ENCODE measurements at places on chromosomes 11 and 22. TPM values are rescaled to one million over a fixed set of nuclear protein-coding genes. Genes with fewer than 3 reads are reported as not detected.
A peak's percentile ranks its signal among the peaks of the same experiment; 100 is the strongest.

DNA sequence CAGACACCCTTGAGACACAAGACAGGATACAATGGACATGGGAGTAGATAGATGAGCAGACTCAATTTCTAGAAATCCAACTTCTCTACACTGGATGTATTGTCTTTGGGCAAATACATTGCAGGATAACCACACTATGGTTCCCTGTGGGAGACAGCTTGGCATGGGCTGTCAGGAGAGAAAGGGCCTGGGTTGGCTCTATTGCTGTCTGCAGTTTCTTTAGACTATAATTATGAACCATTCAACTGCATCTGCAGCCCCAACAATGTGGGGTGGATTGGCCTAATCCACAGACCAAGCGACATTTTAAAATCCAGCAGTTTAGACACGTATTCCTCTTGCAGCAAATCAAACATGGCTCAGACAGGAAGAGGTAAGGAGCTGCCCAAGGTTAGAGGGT lies 60.3 kb downstream of the ETS1 start:
- no peak overlapping the region for H3K4me3 ChIP-seq
- no peak overlapping the region for H3K27ac ChIP-seq
- H3K4me1 ChIP-seq = peaks cover 4% of the 10 kb centered on the region

- no peak for DNase-seq
- peaks cover 95% of the 10 kb centered on the region for H3K36me3 ChIP-seq
- no peak overlapping the region for H3K27ac ChIP-seq
- H3K4me3 ChIP-seq = no peak overlapping the region
- no peaks in the 10 kb centered on the region for H3K27me3 ChIP-seq
- peaks cover 12% of the 10 kb centered on the region for H3K4me1 ChIP-seq
These were observed 48.6 kb downstream of the ARFGAP3 start for GRCh38 chr22:42808521-42808920.

The SCGB1A1 gene
- not detected for total RNA-seq

DNA sequence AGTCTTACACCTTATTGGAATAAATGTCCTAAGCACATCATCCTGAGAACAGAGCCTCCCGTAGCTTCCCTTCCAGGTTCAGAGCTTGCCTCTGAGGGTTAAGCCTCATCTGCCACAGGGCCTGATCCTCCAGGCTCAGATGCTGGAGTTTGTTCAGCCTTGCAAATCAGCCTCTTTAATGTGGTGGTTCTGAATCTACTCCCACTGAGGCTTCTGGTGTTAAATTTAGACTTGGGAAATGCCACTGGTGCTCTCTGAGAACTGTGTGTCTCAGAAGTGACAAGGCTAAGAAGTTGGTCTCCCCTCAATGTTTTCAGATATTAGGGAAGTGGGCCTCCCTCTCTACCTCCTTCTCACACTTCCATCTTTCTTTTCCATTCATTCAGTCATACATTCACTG lies 68.7 kb downstream of the CCDC81 start:
- no peak overlapping the region for H3K4me3 ChIP-seq
- no peak for DNase-seq
- H3K27me3 ChIP-seq = no peaks in the 10 kb centered on the region
- H3K27ac ChIP-seq = peak overlapping the region; percentile 25

The TMEM191C gene
- total RNA-seq = 0.42 TPM

- no peak for DNase-seq
- H3K27me3 ChIP-seq = no peaks in the 10 kb centered on the region
- H3K4me1 ChIP-seq = no peaks in the 10 kb centered on the region
- H3K4me3 ChIP-seq = no peak overlapping the region
- H3K36me3 ChIP-seq = no peaks in the 10 kb centered on the region
These were observed 138.9 kb downstream of the SPON1 start for GRCh38 chr11:14101388-14101787.

The LUZP2 gene
- total RNA-seq = 0.16 TPM

The NXPE1 gene
- total RNA-seq = not detected

The PIH1D2 gene
- 2.1 TPM for total RNA-seq

- H3K27me3 ChIP-seq = peaks cover 4% of the 10 kb centered on the region
- DNase-seq = no peak
- H3K4me3 ChIP-seq = no peak overlapping the region
- H3K4me1 ChIP-seq = no peaks in the 10 kb centered on the region
- H3K27ac ChIP-seq = no peak overlapping the region
These were observed 7.2 kb downstream of the BPIFC start for GRCh38 chr22:32457031-32457430.

DNA sequence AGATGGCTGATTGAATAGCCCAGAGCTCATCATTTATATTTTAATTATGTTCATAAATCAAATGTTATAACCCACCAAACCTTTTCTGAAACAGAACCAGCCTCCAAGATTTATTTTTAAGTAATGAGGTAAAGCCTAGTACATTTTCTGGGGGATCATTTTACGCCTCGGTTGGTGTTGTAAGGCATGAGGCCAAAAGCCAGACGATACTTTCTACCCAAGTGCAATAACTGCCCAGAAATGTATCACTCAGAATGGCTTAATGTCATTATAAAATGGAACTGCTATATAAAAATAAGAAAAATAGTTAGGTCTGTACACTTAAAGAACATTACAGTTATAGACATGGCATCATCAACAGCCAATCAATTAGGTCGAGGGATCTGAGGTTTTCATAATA lies 283.3 kb downstream of the CADM1 start:
- no peaks in the 10 kb centered on the region for H3K27me3 ChIP-seq
- H3K4me3 ChIP-seq = no peak overlapping the region
- no peaks in the 10 kb centered on the region for H3K36me3 ChIP-seq
- no peak for DNase-seq

The CYTH4 gene
- total RNA-seq = 2.9 TPM

The CHRNA10 gene
- 0.80 TPM for total RNA-seq

The MS4A6E gene
- total RNA-seq = not detected

- H3K4me3 ChIP-seq = no peak overlapping the region
- DNase-seq = no peak
- H3K27me3 ChIP-seq = no peaks in the 10 kb centered on the region
These were observed 360.5 kb downstream of the BUD13 start for GRCh38 chr11:116412118-116412889.

- peaks cover 3% of the 10 kb centered on the region for H3K4me1 ChIP-seq
- no peak overlapping the region for H3K4me3 ChIP-seq
- DNase-seq = no peak
- H3K36me3 ChIP-seq = no peaks in the 10 kb centered on the region
These were observed 109.5 kb downstream of the DBX1 start for GRCh38 chr11:20050551-20051333.

The CASP5 gene
- total RNA-seq = not detected

DNA sequence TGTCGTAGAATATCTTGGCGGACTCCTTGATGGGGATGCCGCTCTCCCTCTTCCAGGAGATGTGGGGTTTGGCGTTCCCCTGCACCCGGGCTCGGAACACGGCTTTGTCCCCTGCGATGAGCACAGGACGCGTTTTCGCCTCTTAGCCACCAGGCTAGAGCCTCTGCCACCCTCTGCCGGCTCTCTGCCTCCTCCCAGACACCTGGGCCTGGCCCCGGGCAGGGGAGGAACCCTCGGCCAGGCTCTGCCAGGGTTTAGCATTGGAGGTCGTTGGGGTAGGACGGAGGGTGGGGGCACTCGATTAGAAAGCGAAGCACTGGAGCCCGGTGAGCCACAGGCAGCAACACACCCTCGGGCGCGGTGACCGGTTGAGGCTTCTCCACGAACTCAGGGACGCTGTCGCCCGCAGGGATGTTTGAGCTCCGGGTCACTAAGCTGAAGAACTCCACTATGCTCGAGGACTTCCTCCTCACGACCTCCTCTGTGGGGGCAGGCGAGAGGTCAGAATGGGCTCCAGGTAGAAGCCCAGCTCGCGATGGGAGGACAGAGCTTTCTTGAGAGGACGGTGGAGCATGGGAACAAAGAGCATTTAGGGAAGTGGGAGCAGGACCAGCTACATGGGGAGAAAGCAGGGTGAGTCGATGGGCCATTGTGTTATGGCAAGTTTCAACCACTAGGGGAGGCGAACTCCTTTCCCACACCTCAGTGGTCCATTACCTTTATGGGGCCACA lies 4.3 kb downstream of the IGSF22 start:
- peak overlapping the region; percentile 65 for H3K4me3 ChIP-seq
- H3K27me3 ChIP-seq = no peaks in the 10 kb centered on the region

The RFPL2 gene
- total RNA-seq = not detected

The VSIG2 gene
- 0.44 TPM for total RNA-seq

- no peaks in the 10 kb centered on the region for H3K27me3 ChIP-seq
- no peak for DNase-seq
- no peak overlapping the region for H3K27ac ChIP-seq
- no peaks in the 10 kb centered on the region for H3K36me3 ChIP-seq
- no peak overlapping the region for H3K4me3 ChIP-seq
These were observed 559.4 kb upstream of the KIRREL3 start for GRCh38 chr11:127559978-127560377.

The WNT11 gene
- total RNA-seq = 9.2 TPM

- H3K27me3 ChIP-seq = no peaks in the 10 kb centered on the region
- DNase-seq = no peak
- H3K4me1 ChIP-seq = no peaks in the 10 kb centered on the region
- no peak overlapping the region for H3K27ac ChIP-seq
- H3K36me3 ChIP-seq = no peaks in the 10 kb centered on the region
These were observed 390.1 kb upstream of the B3GAT1 start for GRCh38 chr11:134802116-134802515.

- H3K4me1 ChIP-seq = no peaks in the 10 kb centered on the region
- H3K4me3 ChIP-seq = no peak overlapping the region
- no peak for DNase-seq
- H3K27ac ChIP-seq = no peak overlapping the region
These were observed 149.1 kb upstream of the E2F8 start for GRCh38 chr11:19389787-19390303.

DNA sequence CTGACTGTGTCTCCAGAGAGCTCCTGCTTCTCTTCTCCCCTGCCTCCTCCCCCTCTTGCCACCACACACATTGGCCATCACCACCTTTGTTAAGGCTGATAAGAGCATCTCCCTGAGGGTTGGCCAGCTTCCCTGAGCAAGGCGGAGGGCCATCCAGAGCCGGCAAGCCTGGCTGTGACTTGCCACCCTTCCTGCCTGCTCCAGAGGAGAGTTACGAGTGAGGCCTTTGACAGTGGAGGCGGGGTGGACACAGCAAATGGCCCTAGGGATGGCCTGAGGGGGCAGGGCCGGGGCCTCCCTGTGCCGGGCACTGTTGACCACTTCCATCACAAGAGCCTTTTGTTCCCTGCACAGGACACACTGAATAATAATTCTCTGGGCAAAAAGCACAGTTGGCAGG lies 5.4 kb downstream of the FREY1 start:
- no peak for DNase-seq
- H3K4me3 ChIP-seq = no peak overlapping the region
- no peaks in the 10 kb centered on the region for H3K36me3 ChIP-seq
- peaks cover 19% of the 10 kb centered on the region for H3K4me1 ChIP-seq

The CCDC188 gene
- total RNA-seq = 0.27 TPM

- no peaks in the 10 kb centered on the region for H3K4me1 ChIP-seq
- no peaks in the 10 kb centered on the region for H3K36me3 ChIP-seq
- no peaks in the 10 kb centered on the region for H3K27me3 ChIP-seq
- no peak for DNase-seq
These were observed 874.3 kb downstream of the OPCML start for GRCh38 chr11:132658004-132658403.

DNA sequence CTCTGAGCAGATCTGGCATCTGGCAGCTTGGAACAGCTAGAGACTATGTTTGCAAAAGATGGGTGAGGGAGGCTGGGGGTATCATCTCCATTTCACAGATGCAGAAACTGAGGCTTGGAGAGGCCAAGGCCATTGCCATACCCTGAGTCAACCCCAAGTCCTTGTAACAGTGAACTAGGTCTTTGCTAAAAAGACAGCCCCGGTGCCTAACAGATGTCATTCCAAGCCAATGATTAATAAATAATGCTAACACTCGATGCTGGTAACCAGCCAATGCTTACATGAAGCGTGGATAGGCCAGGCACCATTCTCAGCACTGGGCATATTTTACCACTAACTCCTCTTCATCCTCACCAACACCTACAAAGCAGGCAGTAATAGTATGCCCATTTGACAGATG lies 164.0 kb downstream of the MN1 start:
- H3K27ac ChIP-seq = peak overlapping the region; percentile 79
- DNase-seq = no peak
- no peaks in the 10 kb centered on the region for H3K36me3 ChIP-seq
- no peaks in the 10 kb centered on the region for H3K27me3 ChIP-seq

The SLC22A6 gene
- total RNA-seq = not detected

The GLB1L3 gene
- total RNA-seq = not detected

The MFNG gene
- 12.8 TPM for total RNA-seq

The NRGN gene
- 3.3 TPM for total RNA-seq

GRCh38 chr11:88411265-88411664 lies 73.7 kb upstream of the CTSC start:
- H3K4me3 ChIP-seq = no peak overlapping the region
- no peaks in the 10 kb centered on the region for H3K36me3 ChIP-seq
- H3K27ac ChIP-seq = no peak overlapping the region
- peaks cover 33% of the 10 kb centered on the region for H3K4me1 ChIP-seq
- no peaks in the 10 kb centered on the region for H3K27me3 ChIP-seq

DNA sequence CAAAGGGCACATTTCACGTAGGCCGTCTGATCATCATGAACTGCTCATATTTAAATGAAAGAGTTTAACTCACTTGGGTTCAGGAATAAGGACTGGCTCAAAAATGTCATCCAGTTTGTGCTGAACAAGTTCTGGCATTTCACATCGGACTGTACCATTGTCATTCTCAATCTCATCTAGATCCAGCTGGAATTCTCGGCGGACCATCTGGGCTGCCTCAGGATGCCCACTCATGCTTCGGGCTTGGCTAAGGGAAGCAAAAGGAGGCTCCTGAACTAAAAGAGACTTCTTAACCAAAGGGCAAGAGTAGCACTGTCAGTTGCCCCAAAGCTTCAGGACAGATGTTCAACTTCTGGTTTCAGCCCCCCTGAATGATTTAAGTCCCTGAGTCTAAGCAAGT lies 40.2 kb downstream of the F2 start:
- H3K27me3 ChIP-seq = no peaks in the 10 kb centered on the region
- H3K4me1 ChIP-seq = no peaks in the 10 kb centered on the region
- no peak for DNase-seq
- no peak overlapping the region for H3K4me3 ChIP-seq
- peaks cover 100% of the 10 kb centered on the region for H3K36me3 ChIP-seq

- no peak overlapping the region for H3K27ac ChIP-seq
- peaks cover 2% of the 10 kb centered on the region for H3K27me3 ChIP-seq
- no peak for DNase-seq
- no peaks in the 10 kb centered on the region for H3K36me3 ChIP-seq
These were observed 19.4 kb downstream of the TMPRSS13 start for GRCh38 chr11:117909611-117910382.

The ART1 gene
- total RNA-seq = 1.3 TPM

DNA sequence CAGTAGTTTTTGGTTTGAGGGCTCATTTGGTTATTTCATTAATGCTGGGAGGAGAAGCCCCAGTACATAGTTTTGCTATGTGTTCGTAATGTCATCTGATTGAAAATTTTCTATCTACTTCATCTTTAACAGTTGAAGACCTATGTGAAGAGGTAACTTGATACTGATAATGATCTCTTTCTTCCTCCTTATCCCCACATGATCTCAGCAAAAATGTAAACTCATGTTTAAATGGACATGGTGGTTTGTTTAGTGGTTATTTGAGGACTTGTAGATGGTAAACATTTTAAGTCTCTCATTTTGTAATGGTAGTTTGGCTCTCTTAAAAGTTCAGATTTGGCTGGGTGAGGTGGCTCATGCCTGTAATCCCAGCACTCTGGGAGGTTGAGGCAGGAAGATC lies 53.7 kb upstream of the SPTBN2 start:
- H3K27me3 ChIP-seq = no peaks in the 10 kb centered on the region
- no peaks in the 10 kb centered on the region for H3K4me1 ChIP-seq
- H3K27ac ChIP-seq = no peak overlapping the region
- H3K36me3 ChIP-seq = no peaks in the 10 kb centered on the region

- H3K4me3 ChIP-seq = peak overlapping the region; percentile 36
- H3K36me3 ChIP-seq = no peaks in the 10 kb centered on the region
- no peaks in the 10 kb centered on the region for H3K27me3 ChIP-seq
- DNase-seq = peak; percentile 98
These were observed 36.6 kb downstream of the APOL3 start for GRCh38 chr22:36123673-36124630.
